Epithelial cell of proximal tubule (primary cell): ENCODE measurements at places on chromosomes 12 and 14. TPM values are rescaled to one million over a fixed set of nuclear protein-coding genes. Genes with fewer than 3 reads are reported as not detected.

GRCh38 chr14:70416338-70416724 is 559 bp downstream of the SYNJ2BP start:
- no peak for DNase-seq

Gene KCNH3
- total RNA-seq: 0.07 and 0.12 TPM in 2 replicates

DNA sequence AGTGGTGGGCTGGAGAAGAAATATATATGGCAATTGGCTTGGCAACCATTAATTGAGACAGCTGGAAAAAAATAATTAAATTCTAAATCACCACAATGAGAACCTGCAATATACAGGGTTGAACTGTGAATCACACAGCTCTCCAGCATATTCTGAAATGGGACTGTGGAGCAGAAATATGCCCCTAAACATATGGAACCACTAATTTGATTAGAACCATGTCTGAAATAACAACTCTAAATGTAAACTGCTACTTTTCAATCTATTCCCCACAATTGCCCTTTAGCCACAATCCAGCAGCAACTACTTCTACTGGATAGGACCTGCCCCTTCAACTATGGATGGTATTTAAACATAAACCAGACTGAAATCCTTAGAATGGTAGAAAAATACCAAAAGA is 330.4 kb downstream of the TRHDE start:
- DNase-seq: no peak

Gene BDKRB1
- total RNA-seq: 0.40 TPM in 1 of 2 replicates, not detected in the other

DNA sequence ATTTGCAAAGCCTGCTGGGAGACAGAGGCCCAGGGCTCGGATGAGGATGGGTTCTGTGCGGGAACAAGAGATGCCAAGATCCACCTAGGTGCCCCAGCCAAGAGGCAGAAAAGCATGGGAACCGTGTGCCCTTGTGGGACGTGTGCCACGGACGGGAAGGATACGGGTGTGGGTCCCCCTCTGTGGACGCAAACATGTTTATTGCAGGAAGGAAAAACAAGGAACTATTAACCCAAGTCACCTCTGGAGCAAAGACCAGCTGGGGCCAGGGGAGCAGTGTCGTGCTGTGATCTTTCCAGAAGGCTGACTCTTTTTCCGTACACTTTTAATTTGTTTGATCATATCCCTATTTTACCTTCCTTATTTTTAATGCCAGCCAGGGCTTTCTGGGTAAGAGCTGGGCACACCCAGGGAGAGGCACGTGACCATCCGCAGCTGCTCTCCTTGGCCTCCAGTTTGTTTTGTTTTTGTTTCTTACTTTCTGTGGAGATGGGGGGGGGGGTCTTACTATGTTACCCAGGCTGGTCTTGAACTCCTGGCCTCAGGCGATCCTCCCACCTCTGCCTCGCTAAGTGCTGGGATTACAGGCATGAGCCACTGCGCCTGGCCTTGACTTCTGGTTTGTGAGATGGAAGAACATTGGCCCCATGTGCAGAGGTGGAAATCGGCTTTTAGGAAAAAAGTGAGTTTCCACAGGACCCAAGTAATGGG is 20.7 kb downstream of the SCARB1 start:
- no peak for DNase-seq

Gene SLC8A3
- 0.12 TPM in 1 of 2 replicates, not detected in the other for total RNA-seq

Gene POMT2
- 15.5 and 17.8 TPM in 2 replicates for total RNA-seq

Gene CNTN1
- total RNA-seq: 1.8 and 2.3 TPM in 2 replicates

Gene PTPRO
- total RNA-seq: 0.29 and 1.3 TPM in 2 replicates

DNA sequence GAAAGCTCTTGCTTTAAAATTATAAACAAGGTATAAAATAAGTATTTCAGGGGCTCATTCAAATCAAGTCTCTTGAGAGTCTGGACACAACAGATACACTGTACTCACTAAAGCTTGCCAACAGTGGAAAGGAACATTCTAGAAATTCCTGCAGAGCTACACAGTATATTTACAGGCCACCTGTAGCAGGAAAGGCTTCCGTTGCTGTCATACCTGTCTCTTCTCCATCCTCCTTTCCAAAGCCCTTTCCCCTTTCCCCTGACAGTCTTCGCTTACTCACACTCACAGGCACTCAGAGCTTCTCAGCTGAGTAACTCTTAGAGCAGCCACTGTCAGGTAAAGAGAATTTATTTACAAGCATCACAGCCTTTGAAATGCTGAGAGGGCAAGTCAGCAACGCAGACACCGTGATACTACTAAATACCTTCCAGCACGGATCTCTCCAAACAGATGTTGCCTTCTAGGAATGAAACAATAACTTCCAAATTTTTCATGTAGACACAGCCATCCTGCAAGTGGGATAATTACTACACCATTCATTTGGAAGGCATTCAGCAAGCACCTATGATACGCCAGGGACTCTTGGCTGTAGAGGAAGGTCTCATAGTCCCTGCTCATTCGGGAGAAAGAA is 167.9 kb downstream of the FOXN3 start:
- peak; percentile 37 for DNase-seq

GRCh38 chr12:7142056-7142644 is 12.0 kb downstream of the CLSTN3 start:
- no peak for DNase-seq

- DNase-seq: no peak
Observed at GRCh38 chr12:94073441-94074051, 74.8 kb upstream of the PLXNC1 start.

Gene CDH24
- total RNA-seq: 11.1 and 17.7 TPM in 2 replicates

DNA sequence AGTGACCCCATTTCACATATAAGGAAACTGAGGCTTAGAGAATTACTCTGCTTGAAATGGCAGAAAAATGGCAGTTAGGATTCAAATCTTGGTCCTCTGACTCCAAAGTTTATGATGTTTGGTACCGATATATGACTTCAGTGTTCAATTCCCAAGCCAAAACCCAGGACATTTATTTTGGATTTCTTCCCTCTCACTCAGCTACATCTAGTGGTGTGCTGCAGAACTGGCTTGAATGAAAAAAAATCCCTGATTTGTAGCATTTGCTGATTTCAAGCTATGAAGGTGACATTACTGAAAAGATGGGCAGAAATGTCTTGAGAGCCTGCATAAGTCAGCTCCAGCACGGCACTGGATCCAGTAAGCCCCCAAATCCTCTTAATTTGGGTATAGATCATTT is 106.4 kb downstream of the EFCAB11 start:
- DNase-seq: no peak

DNA sequence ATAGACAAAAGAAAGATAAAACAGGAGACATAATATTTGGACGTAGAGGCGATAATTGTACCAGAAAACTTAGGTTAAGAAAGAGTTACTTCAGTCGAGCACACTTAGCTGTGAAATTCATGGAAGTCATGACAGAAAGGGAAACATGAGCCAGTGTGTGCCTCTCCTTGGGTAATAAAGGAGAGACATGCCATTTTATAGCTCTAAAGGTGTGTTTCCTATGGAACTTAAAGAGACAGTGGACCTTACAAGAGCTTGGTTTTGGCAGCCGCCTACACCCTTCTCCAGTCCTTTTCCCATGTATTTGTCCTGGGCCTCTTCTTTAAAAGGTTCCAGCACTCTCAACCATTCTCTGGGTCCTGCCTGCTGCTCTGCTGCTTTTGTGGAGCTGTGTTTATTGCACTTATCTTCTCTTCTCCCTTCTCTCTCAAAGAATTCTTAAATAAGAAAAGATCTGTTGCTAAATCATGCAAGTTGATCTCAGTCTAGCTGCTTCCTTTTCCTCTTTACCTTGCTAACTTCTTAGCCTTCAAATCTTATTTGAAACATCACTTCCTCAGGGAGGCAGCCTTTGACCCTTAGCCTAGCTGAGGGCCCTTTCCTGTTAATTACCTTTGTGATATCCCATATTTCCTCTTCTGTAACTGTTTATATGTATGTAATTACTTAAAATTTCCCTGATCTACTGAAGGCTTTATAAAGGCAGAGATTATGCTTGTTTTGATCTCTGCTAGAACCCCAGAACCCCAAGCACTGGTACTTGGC is 81.8 kb upstream of the EVL start:
- DNase-seq: no peak

Gene BEGAIN
- 0.51 and 1.4 TPM in 2 replicates for total RNA-seq

DNA sequence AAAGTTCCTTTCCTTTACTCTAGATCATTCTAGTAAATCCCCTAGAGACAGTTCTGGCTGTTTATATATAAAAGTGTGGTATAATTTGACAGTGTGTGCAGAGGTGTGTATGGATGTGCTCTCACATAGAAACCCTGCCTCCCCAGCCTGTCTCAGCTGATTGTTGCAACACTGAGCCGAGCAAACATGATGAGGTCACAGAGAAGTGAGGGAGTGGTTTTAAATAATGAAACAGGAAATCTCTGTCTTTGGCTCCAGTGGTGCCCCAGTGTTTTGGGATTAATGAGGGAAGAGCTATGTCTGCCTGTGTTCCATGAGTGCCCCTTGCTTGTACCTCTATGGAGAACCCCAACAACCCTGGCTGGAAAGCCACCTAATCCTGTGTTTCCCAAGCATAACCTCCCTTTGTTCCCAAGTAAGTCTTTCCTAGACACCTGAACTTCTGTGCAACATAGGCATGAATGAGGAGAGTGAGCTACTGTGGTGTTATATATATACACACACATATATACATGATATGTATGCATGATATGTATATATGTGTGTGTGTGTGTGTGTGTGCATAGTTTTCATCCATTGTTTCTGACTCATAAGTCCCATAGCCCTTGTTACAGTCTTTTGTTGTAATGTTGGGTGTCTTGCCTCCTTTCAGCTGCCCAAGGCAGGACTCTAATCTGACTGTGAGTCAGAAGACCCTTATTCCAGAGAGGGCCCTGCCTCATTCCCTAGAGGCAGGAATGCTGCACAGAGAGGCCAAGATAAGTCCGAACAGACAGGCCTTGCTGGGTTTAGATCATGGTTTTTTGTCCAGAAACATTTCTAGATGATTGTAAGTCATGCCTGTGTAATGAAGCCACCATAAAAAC is 18.0 kb downstream of the TRAF3 start:
- no peak for DNase-seq

- DNase-seq: no peak
Observed at GRCh38 chr14:56176530-56176929, 58.3 kb downstream of the PELI2 start.
